ENCODE measurements at places on chromosomes 1 and 21. TPM values are rescaled to one million over a fixed set of nuclear protein-coding genes. Genes with fewer than 3 reads are reported as not detected.

- no peak for DNase-seq
These were observed 15.9 kb downstream of the WNT3A start for GRCh38 chr1:228022571-228023293.

DNA sequence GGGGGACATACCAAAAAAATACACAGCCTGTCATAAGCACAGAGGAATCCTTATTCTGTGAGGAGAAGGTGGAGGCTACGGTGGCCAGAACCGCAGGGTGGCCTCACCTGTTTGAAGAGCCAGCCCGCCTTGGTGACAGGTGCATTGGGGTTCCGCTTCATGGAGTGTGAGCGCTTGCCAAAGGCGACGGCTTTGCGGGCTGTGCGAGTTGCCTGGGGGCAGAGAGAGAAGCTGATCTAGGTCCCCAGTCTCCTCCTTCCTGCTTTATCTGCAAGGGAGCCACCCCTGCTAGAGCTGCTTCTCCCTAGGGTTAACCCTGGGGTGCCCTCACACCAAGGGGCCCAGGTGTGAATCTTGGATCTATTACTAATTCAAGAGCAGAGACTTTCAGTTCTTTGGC, 54.3 kb upstream of the GOLT1A start:
- DNase-seq, result no peak

GRCh38 chr1:157277281-157277680, 139.1 kb upstream of the ETV3 start:
- DNase-seq, result no peak

- no peak for DNase-seq
These were observed 17.0 kb downstream of the TRAF5 start for GRCh38 chr1:211343607-211344006.

GRCh38 chr21:34022627-34023335, 50.6 kb upstream of the MRPS6 start:
- no peak for DNase-seq

GRCh38 chr1:153430561-153430960, 14.2 kb downstream of the S100A7A start:
- no peak for DNase-seq

- DNase-seq, result no peak
These were observed 8.7 kb downstream of the PLA2G2D start for GRCh38 chr1:20110679-20111078.

DNA sequence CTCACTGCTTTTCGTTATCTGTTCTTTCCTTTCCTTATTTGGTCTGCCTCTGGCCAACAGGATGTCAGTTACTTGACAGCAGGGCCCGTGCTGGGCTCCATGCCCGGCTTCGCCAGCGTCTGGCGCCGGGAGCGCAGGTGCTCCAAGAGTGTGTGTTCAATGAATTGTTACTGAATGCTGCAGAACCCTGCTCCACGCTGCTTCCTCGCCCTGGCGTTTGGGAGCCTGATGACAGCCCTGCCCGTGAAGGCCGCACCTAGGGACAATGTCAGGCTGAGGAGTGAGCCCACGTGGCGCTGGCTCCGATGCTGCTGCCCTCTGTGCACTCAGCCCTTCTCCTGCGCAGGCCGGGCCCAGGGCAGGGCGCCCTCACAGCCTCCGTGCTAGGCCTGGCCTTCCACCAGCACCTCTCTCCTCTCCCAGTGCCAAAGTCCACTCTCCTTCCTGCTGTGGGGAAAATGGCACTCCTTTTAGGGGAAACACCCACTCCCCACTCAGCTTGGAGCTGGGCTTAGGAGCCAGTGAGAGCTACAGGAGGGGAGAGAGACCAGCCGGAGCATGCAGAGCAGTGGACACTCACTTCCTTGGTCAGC, 51.4 kb downstream of the ACBD3 start:
- no peak for DNase-seq

DNA sequence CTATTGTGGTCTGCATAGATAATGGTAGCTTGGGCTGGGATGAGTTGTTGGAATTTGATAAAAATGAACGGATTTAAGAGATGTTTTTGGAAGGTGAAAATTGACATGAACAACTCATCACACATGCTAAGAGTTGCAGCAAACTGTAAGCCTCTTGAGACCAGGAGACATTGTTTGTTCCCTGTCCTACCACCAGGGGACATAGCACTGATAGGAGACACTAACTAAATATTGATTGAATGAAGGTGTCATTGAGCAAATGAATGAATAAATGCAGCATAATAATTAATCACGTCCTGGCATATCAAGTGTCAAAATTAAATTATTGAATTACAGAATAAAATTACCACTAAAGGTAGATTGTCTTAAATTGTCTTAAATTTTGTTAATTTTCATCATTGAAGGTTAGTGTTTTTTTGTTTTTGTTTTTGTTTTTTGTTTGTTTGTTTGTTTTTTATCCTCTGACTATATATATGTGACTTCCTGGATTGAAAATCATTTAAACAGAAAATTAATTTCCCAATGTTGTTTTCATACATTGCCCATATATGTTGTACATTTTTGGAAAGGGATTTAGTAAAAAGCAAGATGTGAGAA, 285.3 kb upstream of the C1orf105 start:
- no peak for DNase-seq

GRCh38 chr1:116033322-116033721, 57.0 kb downstream of the SLC22A15 start:
- no peak for DNase-seq

GRCh38 chr1:117173691-117174090, 37.0 kb downstream of the VTCN1 start:
- DNase-seq, result no peak

GRCh38 chr1:26078286-26079177, 11.1 kb upstream of the TRIM63 start:
- DNase-seq, result no peak

- no peak for DNase-seq
These were observed 439.4 kb downstream of the GPATCH2 start for GRCh38 chr1:217191441-217191840.

Gene GOLT1A
- 3.9 TPM for total RNA-seq

Gene SHISAL2A
- 0.31 TPM for total RNA-seq

Gene LMOD1
- total RNA-seq, result 32.1 TPM

Gene PODN
- 228 TPM for total RNA-seq

Measured in ovary (tissue), 10 donors.